Right lobe of liver (tissue), 6 donors: ENCODE measurements at places on chromosomes 3 and 15.

DNA sequence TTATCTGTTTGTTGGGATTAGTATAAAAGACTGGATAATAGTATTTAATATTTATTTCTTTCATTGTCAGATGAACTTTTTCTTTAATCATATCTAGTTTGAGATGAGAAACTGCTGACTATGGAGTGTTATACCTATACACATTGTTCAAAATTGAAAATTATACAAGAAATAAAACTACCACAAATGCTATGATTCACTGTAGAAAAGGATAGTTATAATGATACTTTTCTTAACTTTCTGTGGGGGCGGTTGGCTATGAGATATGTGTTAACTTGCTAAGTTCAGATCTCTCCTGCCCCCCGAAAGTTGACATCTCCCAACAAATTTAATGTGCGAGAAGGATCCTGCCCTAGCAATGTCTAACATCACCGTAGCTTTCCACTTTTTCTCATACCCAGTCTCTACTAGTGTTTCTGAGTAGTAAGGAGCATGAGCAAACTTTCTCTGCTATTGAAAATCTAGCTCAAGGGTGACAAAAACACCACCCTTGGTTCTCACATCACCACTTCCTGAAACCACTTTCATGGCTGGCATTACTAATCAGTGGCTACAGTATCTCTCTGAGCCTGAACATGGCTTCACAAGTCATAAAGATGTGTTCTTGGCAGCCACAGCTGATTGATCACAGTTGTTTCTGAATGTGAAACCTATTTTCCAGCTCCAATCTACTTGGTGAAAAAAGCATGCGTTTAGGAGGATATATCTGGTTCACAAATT lies 15.8 kb upstream of the SAMMSON start:
- no peaks in the 10 kb centered on the region for H3K36me3 ChIP-seq
- no peak overlapping the region for H3K27ac ChIP-seq
- H3K27me3 ChIP-seq = no peaks in the 10 kb centered on the region

- H3K27ac ChIP-seq = no peak overlapping the region
- H3K4me3 ChIP-seq = no peak overlapping the region
- no peaks in the 10 kb centered on the region for H3K27me3 ChIP-seq
- no peaks in the 10 kb centered on the region for H3K36me3 ChIP-seq
Measured at GRCh38 chr15:48282216-48282615, 49.0 kb upstream of the DUT start.

DNA sequence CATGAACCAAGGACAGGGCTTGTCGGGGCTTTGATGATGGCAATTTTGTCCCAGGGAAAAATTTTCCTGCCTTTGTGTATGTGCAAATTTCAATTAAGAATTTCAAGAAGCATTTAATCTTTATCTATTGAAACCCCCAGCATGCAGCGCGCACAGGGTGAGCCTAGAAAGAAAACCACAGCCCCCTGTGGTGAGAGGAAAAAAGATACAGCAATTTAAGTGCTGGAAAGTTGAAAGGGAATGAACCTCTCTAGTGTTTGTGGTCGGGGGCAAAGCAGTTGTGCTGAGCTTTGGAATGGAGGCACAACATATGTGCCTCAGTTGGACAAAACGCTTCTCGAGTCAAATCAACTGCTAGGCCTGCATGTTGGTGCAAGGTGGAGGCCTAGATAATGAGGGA lies 111.8 kb upstream of the C15orf61 start:
- H3K27ac ChIP-seq = no peak overlapping the region
- no peak overlapping the region for H3K4me3 ChIP-seq
- no peak for DNase-seq
- no peaks in the 10 kb centered on the region for H3K27me3 ChIP-seq

- H3K4me1 ChIP-seq = no peaks in the 10 kb centered on the region
- H3K27me3 ChIP-seq = no peaks in the 10 kb centered on the region
- H3K27ac ChIP-seq = peak overlapping the region; percentile 62
- H3K4me3 ChIP-seq = peak overlapping the region; percentile 2
- peak; percentile 82 for DNase-seq
Measured at GRCh38 chr3:151770956-151771355, 37.2 kb downstream of the AADACL2 start.

DNA sequence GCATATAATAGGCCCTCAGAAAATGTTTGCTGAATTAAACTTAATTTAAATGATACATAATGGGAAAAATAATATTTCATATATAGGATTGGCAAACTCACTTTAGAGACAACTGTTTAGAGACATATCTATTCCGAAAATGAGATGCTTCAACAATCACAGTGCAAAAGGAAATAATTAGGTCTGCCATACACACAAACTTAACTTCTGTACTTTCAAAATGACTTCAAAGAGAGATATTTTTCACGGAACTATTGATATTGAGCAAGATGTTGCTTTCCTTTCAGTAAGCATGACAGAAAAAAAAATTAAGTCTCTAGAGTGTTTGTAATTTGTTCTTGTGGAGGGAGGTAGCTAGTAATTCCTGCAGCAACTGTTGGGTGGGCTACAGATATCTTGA lies 769.5 kb downstream of the TUSC7 start:
- H3K27ac ChIP-seq = no peak overlapping the region
- H3K4me3 ChIP-seq = no peak overlapping the region
- H3K27me3 ChIP-seq = no peaks in the 10 kb centered on the region
- H3K4me1 ChIP-seq = no peaks in the 10 kb centered on the region

DNA sequence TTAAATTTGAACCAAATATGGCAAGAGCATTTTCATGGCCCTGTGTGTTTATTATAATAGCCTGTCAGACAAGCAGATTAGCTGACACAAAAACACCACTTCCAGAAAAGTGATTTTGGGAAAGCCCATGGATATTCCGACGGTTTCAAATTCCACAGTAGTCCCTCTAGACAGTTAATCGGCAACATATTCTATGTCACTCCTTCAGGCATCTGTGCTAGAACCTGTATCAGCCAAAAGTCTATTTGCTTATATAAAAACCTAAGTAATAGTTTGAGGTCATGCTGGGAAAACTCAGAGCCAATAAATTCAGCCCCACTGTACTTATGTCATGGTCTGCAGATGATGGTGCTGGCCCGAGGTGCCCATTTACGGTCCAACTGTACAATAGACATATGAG lies 110.2 kb upstream of the ARHGEF26 start:
- no peaks in the 10 kb centered on the region for H3K4me1 ChIP-seq
- no peak overlapping the region for H3K4me3 ChIP-seq
- H3K27me3 ChIP-seq = no peaks in the 10 kb centered on the region
- no peak for DNase-seq
- H3K36me3 ChIP-seq = no peaks in the 10 kb centered on the region

GRCh38 chr15:68930268-68931022 lies at the start of gene SPESP1:
TSS of gene SPESP1 (plus strand) at chr15:68930525. CDS start at chr15:68930654, 129 bp downstream.
- no peak within 1 kb of the TSS for H3K27ac ChIP-seq
- H3K4me3 ChIP-seq = no peak within 1 kb of the TSS
- DNase-seq = peak; percentile 78
- no peaks in the 10 kb centered on the region for H3K4me1 ChIP-seq
- no peaks in the 10 kb centered on the region for H3K36me3 ChIP-seq
- no peaks in the 10 kb centered on the region for H3K27me3 ChIP-seq

DNA sequence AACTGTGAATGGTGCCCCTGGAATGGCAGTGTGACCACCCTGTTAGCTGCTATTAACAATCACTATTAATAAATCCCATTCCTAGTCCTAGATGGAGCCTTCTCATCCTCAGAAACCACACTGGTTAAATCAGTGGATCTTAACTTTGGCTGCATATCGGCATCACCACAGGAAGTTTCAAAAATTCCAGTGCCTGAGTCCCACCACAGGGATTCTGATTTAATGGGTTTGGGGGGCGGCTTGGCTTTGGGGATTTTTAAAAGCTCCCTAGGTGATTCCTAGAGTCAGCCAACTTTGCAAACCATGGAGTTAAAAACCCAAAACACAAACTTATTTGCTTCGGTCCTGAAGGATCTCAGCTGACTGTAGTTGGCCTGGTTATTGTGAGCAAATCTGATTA lies 3.1 kb downstream of the FAM107A start:
- H3K36me3 ChIP-seq = no peaks in the 10 kb centered on the region
- H3K4me3 ChIP-seq = no peak overlapping the region
- no peaks in the 10 kb centered on the region for H3K4me1 ChIP-seq
- no peak for DNase-seq
- H3K27me3 ChIP-seq = no peaks in the 10 kb centered on the region

- no peaks in the 10 kb centered on the region for H3K36me3 ChIP-seq
- no peaks in the 10 kb centered on the region for H3K27me3 ChIP-seq
- DNase-seq = no peak
- peak overlapping the region; percentile 77 for H3K27ac ChIP-seq
Measured at GRCh38 chr3:16841904-16842271, 42.9 kb upstream of the PLCL2 start.

DNA sequence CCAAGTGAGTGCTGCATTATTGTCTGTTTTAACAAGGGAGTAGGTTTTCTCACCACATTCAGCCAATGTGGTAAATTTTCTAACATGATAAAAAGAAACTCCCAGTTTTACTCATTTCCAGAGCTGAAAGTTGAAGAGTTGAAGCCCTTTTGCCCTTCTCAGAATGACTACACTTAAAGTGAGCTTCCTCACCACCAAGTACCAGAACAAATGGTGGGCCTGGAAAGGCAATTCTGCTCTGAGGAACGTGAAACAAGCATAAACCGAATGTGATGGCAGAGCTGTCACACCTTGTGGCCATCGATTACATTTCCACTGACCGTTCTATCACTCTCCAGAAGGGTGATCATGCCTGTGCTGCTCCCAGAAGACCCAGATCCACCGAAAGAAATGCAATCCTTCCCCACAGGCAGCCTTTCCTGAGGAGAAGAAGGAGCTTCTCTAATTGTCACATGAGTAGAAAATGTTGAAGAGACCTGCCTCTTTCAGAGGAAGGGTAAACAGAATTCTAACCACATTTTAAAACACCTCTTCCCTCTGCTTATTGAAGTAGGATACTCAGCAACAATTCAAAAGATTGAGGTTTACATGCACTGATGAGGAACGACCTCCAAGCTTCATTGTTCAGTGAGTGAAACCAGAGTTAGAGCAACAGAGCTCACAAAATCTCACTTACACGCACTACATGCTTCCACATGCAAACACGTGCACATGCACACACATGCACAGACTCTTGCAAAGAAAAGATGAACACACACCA lies 21.4 kb upstream of the CCR9 start:
- H3K4me1 ChIP-seq = peaks cover 4% of the 10 kb centered on the region
- H3K36me3 ChIP-seq = no peaks in the 10 kb centered on the region
- DNase-seq = no peak
- no peak overlapping the region for H3K27ac ChIP-seq
- no peaks in the 10 kb centered on the region for H3K27me3 ChIP-seq

GRCh38 chr15:76163457-76164295 lies 103.9 kb downstream of the TMEM266 start:
- H3K27ac ChIP-seq = no peak overlapping the region
- no peak for DNase-seq
- H3K36me3 ChIP-seq = no peaks in the 10 kb centered on the region
- H3K4me3 ChIP-seq = no peak overlapping the region
- no peaks in the 10 kb centered on the region for H3K4me1 ChIP-seq

- peak overlapping the region; percentile 73 for H3K27ac ChIP-seq
- peak; percentile 47 for DNase-seq
- H3K4me3 ChIP-seq = no peak overlapping the region
- no peaks in the 10 kb centered on the region for H3K27me3 ChIP-seq
Measured at GRCh38 chr15:90915216-90915807, 12.2 kb downstream of the MAN2A2 start.

DNA sequence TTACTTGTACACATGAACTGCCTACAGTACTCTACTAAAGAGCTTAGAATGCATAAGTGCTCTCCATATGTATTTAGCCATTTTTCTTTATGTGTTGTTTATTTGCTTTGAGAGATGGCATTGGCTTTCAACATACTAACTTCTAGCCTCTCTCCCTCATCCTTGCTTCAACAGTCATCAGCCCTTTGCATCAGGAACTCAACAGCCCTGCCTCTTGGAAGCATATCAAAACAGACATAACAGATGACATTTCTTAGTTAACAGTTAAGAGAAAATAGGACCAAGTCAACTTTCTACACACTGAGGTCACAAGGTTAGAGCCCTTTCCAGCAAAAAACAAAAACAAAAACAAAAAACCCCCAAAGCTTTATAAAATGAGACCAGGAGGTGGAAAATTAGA lies 145.6 kb downstream of the TCF12 start:
- H3K4me1 ChIP-seq = no peaks in the 10 kb centered on the region
- no peak overlapping the region for H3K27ac ChIP-seq
- H3K36me3 ChIP-seq = no peaks in the 10 kb centered on the region
- no peaks in the 10 kb centered on the region for H3K27me3 ChIP-seq
- no peak for DNase-seq

DNA sequence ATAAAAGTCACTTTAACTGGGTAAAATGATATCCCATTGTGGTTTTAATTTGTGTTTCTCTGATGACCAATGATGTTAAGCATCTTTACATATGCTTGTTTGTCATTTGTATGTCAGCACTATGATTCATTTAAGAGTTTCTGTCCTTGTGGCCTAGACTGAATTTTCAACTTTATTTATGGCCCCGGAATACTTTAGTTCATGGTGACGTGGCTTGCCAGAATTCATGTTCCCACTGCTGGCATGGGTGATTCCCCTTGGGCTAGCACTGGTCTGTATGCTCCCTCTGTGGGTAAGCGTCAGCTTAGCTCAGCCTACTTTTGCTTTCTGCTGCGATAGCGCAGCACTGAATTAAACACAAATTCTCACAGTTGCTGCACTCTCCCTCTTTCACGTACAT lies 436.3 kb upstream of the SGO1 start:
- no peaks in the 10 kb centered on the region for H3K36me3 ChIP-seq
- no peaks in the 10 kb centered on the region for H3K4me1 ChIP-seq
- no peaks in the 10 kb centered on the region for H3K27me3 ChIP-seq

- no peaks in the 10 kb centered on the region for H3K4me1 ChIP-seq
- no peak for DNase-seq
- no peaks in the 10 kb centered on the region for H3K36me3 ChIP-seq
- no peaks in the 10 kb centered on the region for H3K27me3 ChIP-seq
Measured at GRCh38 chr3:67324554-67324953, 326.4 kb downstream of the KBTBD8 start.

DNA sequence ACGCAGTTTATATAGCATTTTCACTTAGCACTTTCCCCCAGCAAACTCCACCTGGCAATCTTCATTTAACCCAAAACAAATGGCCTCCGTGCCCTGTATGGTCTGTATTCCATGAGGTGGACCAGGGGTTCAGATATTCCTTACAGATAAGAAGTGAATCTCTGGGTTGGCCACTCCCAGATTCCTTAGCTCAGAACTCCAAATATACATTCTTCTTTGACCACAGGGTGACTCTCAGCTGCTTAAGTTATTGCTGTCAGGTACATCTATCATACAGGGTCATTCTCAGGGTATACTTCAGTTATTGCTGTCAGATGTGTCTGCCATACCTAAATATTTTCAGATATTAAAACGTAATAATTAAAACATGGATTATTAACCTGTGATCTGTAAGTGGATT lies 229.8 kb downstream of the TBL1XR1 start:
- no peaks in the 10 kb centered on the region for H3K4me1 ChIP-seq
- no peak for DNase-seq
- no peaks in the 10 kb centered on the region for H3K36me3 ChIP-seq
- H3K27me3 ChIP-seq = no peaks in the 10 kb centered on the region
- H3K4me3 ChIP-seq = no peak overlapping the region
